ENCODE measurements at places on chromosomes 12 and 14.
A peak's percentile ranks its signal among the peaks of the same experiment; 100 is the strongest.

DNA sequence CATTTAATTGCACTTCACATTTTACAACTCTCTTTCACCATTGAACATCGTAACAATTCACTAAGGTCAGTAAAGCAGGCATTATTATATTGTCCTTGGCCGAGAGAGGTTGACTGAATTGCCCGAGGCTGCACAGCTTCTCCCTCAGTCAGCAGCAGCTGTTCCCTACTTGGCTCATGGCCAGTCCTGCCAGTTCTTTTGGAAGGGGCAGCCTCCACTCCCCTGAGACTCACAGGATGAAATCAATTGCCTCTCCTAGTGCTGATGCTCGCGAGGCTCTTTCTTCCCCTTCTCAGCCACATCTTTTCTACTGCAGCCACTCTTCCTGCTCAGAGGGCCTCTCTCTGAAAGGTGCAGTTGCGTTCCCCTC is 79.9 kb upstream of the KCNA1 start:
- DNase-seq, result no peak

DNA sequence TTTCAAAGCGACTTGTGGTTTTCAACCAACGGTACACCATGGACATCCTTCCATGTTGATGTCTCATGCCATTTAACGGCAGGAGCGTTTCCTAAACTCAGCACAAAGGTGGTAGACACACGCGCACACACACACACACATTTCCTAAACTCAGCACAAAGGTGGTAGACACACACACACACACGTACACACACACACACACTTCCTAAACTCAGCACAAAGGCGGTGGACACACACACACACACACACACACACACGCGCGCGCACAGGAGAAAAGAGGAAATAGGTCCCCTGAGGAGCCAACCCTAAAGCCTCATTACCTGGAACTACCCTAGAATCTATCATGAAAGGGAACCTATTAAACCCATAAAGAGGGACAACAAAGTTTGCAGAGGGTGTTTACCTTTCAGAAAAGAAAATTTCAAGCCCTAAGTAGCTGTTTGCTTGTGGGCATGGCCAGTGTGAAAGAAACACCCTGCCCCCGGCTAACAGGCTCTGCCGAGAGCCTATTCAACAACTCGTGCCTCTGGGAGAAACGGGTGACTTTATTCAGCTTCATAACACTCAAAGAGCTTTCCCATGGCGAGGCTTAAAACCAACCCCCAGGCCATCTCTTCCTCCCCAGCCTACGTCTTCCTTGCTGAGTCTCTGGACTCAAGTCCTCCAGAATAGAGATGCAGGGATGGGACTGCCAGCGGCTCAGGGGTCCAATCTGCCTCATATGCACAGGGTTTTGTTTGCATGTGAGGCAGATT is 31.8 kb downstream of the SLC8B1 start:
- no peak for DNase-seq

DNA sequence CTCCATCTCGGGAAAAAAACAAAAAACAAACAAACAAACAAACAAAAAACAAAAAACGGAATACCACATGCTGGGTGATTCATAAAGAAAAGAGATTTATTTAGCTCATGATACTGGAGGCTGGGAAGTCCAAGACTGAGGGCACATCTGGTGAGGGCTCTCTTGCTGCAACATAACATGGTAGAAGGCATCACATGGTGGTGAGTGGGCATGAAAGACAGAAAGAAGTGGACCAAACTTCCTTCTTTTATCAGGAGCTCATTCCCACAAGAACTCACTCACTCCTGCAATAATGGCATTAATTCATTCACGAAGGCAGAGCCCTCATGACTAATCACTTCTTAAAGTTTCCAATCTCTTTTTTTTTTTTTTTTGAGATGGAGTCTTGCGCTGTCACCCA is 8.0 kb upstream of the LGMN start:
- no peak for DNase-seq

DNA sequence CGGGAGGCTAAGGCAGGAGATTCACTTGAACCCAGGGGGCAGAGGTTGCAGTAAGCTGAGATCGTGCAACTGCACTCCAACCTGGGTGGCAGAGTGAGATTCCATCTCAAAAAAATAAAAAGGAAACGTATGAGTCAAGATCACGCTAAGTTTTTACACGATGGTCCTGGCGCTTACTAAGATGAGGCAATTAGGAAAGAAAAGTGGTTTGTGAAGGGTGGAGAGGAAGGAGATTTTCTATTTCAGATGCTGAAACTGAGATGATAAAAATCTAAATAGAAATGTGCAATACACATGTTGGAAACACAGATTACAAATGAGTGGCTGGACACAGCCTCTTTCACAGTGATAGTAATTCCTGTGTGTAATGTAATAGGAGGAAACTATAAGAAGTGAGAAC is 63.2 kb downstream of the KDM5A start:
- peak; percentile 44 for DNase-seq
